ENCODE measurements at places on chromosomes 2 and 18.
A peak's percentile ranks its signal among the peaks of the same experiment; 100 is the strongest.

DNA sequence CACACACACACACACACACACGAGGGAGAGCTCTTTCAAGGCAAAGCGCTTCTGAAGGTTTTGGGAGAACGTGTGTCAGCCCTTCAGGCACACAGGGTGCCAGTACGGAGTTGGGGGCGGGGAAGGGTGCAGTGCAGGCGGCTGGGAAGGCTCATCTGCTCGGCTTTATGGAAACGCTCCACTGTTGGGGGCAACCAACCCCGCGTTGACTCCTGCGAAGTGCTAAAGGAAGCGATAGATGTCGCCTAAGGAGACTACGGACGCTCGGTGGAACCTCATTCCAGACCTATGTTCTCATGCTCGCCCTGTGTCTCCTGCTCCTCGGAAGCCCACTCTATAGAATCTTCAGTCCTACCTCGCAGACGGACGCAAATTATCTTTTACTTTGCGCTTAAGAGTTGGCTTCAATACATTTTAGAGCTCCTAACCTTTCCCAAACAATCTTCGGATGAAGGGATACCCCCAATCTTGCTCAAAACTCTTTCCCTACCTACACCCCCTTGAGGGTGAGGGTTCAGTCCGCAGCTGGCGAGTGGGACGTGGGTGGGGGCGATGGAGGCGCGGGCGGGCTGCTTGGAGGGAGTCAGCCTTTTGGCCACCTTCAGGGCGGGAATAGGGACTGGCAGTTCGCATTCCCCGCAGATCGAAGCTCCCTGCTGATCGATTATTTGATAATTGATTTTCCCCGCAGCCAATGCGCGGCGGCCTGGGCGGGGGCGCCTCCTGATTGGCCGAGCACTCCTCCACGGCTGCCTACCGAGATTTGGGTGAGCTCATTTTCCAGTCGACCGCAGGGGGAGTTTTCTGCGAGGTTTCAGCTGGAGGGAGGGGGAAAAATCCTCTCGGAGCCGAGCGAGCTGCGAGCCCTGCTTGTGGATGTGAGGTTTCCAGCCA lies 1.9 kb upstream of the MEIS1 start:
- DNase-seq: peak; percentile 96

GRCh38 chr2:46486436-46486835 lies 7.1 kb downstream of the TMEM247 start:
- DNase-seq: no peak

DNA sequence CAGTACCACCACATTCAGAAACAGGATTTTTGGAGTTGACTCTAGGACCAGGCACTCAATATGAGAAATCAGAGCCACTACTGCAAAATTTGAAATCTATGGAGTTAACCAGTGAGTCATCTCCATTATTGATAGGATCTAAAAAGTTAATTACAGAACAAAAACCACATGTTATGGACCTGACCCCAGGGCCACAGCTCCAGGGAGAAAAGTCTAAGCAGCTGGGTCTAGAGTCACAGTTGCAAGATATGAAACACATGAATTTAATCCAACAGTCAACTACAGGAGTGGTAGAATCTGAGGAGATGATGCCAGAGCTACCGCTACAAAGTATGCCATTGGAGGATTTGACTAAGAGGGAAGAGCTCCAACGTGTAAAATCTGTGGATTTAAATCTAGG lies 13.4 kb upstream of the ZNF512 start:
- DNase-seq: no peak

DNA sequence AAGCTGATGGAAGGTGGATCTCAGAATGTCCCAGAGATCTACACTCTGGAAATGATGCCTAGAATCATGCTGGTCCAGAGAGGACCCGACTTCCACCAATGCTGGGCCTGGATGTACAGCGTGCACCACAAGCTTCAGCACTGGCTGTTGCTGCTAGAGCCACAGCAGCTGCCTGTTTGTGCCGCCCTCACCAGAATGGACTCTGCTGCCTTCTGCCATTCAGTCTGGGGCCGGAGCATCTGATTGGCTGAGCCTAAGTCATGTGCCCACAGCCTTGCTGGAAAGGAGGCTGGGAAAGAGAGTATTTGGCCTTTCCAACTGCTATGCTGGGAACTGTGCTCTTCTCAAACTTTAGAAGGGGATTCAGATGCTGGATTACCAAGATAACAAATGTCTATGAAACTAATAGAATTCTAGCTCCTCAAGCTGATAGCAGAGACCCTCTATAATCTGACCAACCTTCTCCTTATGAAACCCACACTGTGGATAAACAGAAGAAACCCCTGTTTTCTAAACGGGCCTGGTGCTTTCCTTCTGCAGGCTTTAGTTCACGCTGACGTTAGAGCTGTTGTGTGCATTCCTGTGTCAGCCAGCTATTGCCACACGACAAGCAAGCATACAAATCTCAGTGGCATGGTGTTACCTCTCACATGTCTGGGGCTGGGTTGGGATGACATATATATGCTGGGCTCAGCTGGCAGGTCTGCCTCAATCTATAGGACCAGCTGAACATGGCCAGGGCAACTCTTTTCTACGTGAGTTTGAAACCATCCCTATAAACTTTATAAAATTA lies 4.1 kb upstream of the LOXHD1 start:
- peak; percentile 83 for DNase-seq

DNA sequence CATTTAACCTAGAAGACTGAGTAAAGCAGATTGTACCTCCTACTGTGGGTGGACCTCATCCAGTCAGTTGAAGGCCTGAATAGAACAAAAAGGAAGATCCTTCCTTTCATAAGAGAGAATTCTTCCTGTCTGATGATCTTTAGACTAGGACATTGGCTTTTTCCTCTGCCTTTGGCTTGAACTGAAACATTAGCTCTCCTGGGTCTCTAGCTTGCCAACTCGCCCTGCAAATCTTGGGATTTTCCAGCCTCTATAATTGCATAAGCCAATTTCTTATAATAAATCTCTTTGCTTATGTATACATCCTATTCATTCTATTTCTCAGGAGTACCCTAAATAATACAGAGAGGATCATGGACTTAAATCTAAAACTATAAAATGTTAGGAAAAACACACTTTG lies 6.2 kb upstream of the KDSR start:
- DNase-seq: no peak

DNA sequence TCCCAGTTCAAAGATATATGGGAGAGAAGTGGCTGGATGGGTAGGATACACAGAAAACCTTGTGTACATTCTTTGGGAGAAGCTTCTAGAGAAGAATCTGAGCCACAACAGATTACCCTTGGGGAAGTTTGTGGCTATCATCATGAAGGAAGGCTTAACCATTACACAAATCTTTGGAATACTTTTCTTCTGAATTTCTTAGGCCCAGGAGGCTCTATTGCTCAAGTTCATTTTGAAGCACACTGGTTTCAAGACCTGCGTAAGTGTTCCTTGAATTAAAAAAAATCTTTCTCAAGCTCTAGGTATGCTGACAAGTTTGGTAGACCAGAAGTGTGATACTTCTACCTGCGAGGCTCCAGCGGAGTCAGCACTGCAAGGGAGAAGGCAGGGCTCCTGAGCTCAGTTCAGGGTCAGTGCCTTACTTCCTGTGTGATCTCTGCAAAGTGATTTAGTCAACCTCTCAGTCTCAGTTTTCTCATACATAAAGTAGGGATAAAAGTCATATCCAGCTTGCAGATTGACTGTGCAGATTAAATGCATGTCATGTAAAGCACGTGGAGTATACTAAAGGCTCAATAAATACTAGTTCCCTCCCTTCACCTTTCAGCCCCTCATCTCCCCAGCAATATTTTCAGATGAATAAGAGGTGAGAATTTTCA lies 438.6 kb downstream of the DLGAP1 start:
- DNase-seq: no peak

- no peak for DNase-seq
Measured at GRCh38 chr2:3759331-3759730, 56.0 kb downstream of the DCDC2C start.

DNA sequence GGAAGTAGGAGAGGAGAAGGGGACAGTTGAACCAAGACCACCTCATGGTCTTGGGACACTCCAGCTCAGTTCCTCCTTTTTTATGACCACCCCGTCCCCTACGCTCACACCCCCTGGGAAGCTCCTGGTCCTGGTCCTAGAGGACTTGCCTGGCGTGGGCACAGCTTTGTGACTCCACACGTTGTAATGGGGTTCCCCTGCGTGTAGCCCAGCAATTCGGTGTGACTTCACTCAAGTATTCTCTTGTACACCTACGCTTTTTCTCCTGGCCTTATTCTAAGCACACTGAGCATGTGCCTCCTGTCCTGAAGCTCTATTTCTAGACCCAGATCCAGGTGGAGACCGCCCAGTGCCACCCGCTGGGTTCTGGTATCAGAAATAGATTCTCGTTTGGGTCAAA lies 36.1 kb upstream of the B3GNT7 start:
- no peak for DNase-seq

DNA sequence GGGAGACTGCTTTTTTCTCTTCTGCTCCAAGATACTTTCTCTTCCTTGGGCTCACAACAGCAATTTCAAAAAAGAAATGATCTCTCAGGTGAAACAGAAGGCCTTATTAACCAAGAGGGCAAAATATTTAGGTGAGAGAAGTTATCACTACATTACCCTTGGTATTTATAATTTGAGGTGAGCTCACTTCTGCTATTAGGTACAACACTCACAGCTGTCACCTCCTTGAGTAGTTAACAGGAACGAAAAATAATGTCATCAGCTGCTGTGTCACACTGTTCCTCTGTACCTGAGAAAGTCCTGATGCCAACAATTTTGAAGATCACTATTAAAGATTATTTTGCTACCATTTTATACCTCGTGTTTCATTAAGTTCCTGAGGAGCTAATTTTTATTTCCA lies 205.0 kb downstream of the DLGAP1 start:
- DNase-seq: no peak

DNA sequence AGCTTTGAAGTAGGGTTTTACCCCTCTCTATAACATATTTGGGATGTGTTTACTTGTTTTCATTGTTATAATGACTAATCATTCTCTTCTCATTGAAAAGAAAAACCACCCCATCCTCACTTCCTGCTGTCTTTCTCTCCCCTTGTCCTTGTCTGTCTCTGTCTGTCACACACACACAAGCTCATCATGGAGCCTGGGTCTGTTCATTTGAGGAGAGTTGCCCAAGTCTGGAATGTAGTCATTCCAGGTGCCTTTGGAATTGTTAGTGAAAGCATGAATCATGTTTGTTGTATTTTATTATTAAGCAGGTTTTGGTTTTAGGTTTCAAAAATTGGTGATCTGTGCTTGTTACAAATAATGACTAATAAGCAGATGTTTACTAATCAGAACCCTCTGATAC lies 133.5 kb upstream of the IL1R2 start:
- DNase-seq: no peak

DNA sequence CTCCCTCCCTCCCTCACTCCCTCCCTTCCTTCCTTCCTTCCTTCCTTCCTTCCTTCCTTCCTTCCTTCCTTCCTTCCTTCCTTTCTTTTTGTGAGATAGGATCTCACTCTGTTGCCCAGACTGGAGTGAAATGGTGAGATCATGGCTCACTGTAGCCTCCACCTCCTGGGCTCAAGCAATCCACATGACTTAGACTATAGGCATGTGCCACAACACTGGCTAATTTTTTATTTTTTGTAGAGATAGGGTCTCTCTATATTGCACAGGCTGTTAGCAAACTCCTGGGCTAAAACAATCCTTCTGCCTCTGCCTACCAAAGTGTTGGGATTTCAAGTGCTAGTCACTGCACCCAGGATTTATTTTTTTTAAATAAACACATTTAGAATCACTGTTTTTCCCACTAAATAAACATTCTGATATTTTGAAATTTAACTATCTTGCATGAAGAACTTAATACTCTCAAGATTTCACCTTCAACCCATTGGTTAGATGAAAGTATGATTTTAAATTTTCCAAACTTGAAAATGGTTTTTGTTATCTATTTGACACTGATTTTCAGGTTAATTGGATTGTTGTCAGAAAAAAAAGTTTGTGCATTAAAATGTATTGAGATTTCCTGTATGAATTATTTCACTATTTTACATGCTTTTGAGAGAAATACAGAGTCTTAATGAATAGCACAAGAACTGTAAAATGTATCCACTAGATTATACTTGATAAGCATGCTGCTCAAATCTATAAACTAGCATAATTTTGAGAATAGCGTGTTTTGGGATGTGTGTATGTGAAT lies 745.1 kb downstream of the TSN start:
- DNase-seq: no peak

DNA sequence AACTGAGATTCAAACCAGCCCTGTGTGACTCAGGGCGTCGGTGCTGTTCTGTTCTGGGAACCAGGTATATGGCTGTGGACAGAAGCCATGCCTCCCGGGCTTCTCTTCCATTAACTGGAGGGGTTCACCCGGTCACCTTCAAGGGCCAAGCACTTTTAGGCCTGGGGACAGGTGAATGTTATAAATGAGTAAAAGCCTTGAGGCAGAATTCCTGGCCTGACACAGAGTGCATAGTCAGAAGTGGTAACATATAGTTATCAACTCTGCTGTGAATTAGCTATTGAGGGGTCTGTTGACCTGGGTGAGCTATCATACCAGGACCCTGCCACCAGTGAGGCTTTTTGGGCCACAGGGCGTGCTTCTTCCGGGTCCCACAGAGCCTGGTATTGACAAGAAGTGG lies 2.7 kb downstream of the FHOD3 start:
- DNase-seq: no peak

DNA sequence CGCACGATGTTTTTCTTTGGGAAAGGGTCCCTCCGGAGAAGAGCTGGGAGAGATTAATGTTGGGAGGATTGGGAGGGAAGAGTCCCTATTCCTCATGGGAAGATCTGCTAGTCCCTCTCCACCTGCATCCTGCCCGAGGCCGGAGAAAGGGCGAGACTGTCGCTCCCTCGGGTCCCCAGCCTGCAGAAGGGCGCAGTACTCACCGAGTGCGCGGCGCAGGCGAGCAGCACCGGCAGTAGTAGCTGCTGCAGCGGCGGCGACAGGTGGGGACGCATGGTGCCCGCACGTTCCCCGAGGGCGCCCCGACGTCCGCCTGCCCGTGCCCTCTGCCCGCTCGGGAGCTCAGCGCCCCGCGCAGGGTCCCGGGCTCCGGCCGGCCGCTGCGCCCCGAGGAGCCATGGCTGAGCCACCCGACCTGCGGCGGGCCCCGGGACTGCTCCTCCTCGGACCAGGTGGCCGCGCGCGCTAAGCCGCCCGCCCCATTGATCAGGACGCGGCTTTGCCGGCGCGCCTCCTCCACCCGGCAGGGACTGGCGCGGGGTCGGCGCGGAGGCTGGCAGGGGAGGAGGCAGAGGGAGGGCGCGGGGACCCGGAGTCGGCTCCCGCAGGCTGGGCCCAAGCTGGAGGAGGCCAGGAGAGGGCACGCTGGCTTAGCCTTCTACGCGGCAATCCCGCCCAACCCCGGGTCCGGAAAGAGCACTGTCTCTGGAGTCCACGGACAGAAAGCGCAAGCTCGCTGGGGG lies at the start of gene SCTR:
Gene SCTR (minus strand): TSS at position 532 of the 743 bp plus-strand sequence. CDS start 257 bp downstream, at position 275.
- no peak for DNase-seq

Measured in putamen (tissue), 1 donor.